CD4-positive, alpha-beta T cell treated with Interleukin-6 at 100 ng/mL for 8 hours (primary cell): ENCODE measurements at places on chromosomes 1 and 21.

GRCh38 chr1:39277879-39278278, 73.4 kb downstream of the MACF1 start:
- DNase-seq = no peak

DNA sequence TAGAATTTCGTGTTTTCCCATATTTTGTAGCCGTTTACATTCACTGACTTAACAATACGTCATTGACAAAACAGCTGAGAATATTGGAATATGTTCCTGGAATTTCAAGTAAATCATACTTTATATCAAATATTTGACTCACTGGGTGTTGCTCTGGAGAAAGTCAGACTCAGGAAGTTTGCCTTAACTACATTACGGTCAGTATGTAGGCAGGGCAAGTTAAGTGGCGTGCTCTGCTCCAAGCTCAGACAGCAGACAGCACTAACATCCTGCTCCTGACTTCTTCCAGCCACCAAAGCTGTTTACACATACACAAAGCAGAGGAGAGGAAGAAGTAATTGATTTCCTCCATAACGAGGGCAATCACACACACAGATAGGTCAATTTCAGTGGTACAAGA, 414.6 kb downstream of the LRRIQ3 start:
- no peak for DNase-seq

GRCh38 chr1:221331273-221332183, 410.4 kb downstream of the DUSP10 start:
- DNase-seq = no peak

DNA sequence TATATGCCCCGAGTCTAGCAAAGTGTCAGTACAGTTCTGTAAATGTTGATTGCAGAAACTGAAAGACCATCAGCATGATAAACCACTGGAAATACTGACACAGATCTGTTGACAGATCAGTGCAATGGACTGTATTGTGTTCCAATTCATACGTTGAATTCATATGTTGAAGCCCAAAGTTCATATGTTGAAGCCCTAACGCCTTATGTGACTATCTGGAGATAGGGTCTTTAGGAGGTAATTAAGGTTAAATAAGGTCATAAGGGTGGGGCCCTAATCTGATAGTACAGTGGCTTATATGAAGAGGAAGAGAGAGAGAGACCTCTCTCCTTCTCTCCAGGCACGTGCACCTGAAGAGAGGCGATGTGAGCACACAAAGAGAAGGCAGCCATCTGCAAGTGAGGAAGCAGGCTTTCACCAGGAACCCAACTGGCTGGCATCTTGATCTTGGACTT, 144.7 kb downstream of the MRPL39 start:
- no peak for DNase-seq

GRCh38 chr1:104295511-104295910, 545.8 kb downstream of the AMY1C start:
- no peak for DNase-seq

GRCh38 chr1:237999426-238000052, 108.8 kb upstream of the ZP4 start:
- DNase-seq = no peak

DNA sequence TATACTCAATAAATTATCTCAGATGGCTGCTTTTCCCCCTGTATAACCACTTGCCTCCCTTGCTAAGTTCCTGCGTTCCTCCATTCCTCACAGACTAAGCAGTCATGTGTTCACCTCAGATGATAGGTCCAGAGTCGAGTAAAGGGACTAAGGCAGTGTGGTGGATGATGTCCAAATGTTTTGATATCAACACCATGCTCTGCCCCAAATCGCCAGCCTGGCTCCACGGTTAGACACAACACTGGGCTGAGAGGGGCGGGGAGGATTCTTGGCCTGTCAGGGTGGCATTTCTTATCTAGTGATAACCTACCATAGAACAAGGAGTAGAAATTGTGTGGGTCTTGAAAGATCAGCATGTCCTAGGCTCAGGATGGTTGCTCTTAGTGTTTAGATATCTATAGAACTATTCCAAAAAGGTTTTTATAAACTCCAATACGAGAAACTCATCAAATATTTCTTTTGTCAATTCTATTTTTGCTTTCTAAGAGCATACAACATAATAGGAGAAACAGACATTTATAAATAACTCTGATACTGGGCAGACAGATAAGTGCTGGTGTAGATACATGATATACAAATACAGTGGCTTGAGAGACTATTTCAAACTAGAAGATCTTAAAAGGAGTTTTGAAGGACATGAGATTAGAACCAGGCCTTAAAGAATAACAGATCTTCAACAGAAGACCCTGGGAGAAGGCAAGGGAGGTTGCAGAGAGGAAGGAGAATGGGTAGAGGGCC, 21.5 kb downstream of the GJA5 start:
- no peak for DNase-seq

DNA sequence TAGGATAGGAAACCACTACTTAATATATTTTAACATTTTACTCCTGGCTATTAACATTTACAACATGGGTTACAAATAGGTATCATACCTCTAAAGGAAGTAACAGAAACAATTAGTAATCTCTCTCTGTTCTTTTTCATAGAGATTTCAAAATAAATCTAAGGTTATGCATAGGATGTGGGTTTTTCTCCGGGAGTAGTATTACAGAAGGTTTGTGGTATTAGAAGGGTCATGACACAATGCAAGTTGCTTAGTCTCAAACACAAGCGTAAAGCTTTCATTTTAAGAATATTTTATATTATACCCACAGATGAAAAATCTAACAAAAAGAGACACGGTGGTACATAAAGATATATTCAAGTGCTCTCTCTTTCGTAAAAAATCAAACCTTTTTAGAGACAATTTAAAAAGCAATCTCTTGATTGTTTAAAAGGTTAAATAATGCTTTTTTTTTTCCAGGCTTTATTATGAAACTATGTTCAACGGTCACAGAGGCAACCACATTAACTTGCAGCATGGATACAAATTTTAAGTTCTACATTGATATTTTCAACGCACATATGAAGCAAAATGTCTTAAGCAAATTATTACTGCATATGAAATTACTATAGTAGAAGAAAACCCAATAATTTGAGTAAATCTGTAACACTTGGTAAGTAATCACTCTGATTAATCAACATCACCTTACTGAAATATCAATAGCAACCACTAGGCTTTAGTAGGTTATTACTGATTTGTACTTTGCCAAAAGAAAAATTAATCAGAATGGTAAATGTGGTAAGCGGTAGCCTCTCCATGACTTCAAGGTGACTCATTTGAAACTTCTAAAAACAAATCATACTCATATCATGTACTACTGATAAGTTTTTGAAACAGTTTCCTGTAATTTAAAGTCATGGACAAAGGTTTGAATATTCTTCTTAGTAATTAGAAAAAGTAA, 97.4 kb upstream of the GFI1 start:
- DNase-seq = peak; percentile 60

GRCh38 chr1:175192630-175193526, at the start of gene KIAA0040:
Gene KIAA0040, minus strand, starts transcription at chr1:175192776. Its CDS starts 31,763 bp downstream, at chr1:175161013.
- DNase-seq = peak; percentile 47

DNA sequence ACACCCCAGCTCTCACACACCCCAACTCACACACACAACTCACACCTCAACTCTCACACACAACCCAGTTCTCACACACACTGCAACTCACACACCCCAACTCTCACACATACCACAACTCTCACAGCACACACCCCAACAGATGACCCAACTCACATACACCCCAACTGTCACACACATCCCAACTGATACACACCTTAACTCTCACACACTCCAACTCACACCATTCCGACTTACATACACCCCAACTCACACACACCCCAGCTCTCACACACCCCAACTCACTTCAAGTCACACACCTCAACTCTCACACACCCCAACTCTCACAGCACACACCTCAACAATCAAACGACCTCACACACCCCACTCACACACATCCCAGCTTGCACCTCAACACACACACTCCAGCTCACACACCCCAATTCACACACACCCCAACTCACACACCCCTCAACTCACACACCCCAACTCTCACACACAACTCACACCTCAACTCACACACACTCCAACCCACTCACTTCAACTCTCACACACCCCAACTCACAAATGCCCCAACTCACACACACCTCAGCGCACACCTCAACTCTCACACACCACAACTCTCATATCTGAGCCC, 66.3 kb downstream of the SETD4 start:
- DNase-seq = no peak

DNA sequence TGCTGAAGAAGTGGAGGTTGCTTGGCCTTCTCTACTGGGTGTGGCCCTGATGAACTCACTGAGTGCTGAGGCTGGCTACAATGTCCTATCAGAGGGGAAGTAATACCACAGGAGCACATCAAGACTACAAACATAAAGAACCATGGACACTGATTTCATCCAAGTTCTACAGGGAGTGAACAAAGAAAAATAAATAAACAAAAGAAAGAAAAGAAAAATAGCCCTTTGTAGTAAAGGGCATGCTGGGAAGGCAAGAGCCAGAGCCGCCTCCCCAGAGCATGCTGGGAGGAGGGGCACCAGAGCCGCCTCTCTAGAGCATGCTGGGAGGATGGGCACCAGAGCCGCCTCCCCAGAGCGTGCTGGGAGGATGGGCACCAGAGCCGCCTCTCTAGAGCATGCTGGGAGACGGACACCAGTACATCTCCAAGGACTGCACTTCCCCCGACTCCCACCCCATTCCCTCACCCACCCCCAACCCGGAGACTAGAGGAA, 65.9 kb downstream of the LAMC2 start:
- DNase-seq = no peak

DNA sequence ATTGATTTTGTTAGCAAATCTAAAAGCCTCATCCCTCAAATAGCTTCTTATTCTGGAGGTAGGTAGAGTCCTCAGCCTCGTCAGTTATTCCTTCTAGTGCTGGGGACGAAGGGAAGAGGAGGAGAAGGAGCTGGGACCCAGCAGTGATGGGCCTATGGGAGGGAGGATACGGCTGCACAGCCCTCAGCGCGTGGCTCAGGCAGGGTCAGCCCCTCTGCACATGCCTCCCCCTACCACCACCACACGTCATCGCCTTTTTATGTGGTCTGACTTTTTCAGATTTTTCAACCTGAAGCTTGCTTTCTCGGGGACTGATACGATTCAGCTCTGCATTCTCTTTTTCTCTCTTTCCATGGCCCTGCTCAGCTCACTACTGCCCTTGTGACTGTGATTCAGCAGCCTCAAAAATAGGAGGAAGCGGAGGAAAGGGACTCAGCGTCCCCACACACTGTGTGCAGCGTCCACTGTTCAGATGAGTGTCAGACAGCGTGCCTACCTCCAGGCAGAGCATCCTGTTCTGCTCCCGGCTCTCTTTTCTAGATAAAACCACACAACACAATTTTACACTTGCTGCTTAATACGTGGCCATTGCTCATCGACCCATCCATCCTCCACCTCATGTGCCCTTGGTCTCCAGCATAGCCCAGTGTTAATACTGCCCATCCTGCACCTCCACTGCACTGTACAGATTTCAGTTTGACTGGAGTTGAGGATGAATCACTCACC, 827 bp downstream of the OR2B11 start:
- no peak for DNase-seq

DNA sequence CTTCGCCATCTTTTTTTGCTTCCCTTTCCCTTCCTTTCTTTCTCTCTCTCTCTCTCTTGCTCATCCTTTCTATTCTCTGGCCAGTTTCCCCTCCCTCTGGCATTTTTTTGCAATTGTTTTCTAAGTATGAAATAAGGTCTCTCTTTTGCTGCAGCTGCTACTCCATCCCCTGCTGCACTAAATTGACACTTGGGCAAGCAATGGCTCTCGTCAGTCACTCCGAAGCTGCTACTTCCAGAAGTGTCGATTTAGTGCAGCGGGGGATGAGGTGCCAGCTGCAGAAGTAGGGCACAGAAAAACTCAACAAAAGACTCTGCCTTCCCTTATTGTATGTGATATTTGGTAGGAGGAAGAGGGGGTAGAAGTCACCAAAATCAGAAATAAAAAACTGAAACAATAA, 642.3 kb downstream of the RWDD3 start:
- no peak for DNase-seq

DNA sequence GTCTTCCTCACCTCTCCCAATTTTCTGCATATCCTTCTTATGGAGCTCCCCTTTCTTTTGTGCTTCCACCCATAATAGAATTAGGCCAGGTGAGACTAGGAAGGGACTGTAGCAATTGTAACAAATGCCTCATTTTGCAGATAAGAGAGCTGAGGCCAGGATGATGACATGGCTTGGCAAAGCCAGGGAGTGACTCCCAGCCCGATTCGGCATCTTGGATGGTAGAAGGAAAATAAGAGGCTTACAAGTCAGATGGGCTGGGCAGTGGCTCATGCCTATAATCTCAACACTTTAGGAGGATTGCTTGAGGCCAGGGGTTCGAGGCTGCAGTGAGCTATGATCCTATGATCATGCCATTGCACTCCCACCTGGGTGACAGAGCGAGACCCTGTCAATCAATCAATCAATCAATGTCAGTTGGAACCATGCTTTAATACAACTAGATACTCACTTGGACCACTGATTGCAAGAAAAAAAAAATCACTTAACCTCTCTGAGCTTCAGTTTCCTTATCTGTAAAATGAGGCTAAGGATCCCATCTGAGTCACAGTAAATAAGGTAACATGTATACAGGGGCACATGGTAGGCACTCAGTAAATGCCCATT, 51.6 kb downstream of the PLEKHA6 start:
- DNase-seq = no peak

DNA sequence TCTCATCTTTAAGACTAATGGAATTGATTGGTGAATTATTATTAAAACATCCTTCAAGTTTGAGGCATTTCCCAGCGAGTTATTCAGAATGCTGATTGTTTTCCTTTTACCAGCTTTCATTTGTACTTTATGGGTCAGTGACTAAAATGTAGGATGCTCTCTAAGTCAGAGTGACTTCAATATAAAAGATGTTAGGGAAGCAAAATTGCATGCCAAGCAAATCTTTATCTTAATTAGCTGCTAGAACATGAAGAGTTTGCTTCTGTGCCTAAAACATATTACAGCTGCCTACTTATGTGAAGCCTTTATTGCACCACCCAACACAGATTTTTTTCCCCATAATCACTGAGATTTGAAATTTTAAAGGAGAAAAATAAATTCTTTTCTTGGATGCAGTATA, 79.8 kb upstream of the CYYR1 start:
- DNase-seq = no peak

DNA sequence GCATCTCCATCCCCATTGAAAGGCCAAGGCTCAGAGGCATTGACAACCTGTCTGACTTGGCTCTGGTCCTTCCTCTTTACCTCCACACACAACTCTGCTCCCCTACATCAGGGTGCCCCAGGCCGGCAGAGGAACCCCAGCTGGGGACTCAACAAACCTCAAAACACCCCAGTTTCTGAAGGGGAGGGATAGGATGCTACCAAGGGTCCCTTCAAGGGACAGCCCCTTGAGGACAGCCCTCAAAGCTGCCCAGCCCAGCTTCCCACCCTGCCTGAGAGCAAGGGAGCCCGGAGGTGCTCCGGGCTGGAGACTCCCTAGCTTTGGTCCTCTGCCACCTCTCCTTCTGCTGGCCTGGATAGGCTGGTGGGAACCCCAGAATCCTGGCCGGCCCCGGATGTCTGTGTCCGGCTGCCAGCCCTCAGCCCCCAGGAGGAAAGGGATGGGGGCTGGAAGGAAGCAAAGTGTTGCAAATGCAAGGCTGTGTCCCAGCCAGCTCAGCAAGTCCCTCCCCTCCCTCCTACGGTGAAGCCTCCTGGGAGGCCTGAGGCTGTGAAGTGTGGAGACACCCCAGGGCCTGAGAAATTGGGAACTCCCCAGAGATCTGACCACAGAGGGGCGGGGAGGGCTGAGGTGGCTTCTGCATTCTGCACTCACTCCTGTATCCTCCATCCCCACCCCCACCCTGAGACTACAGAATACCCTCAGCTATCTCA, 1.1 kb upstream of the MARCKSL1 start:
- DNase-seq = peak; percentile 48
